Spinal cord (tissue), 10 donors: ENCODE measurements at places on chromosomes 12 and 14. TPM values are rescaled to one million over a fixed set of nuclear protein-coding genes. Genes with fewer than 3 reads are reported as not detected.

The LUM gene
- 141 TPM for total RNA-seq

The TAMALIN gene
- 6.6 TPM for total RNA-seq

The NANOG gene
- 0.20 TPM for total RNA-seq

The KRT73 gene
- 0.10 TPM for total RNA-seq

The LBHD2 gene
- total RNA-seq: 1.2 TPM

The FOXN4 gene
- not detected for total RNA-seq
